ENCODE measurements at places on chromosomes 2 and 18.
A peak's percentile ranks its signal among the peaks of the same experiment; 100 is the strongest.

DNA sequence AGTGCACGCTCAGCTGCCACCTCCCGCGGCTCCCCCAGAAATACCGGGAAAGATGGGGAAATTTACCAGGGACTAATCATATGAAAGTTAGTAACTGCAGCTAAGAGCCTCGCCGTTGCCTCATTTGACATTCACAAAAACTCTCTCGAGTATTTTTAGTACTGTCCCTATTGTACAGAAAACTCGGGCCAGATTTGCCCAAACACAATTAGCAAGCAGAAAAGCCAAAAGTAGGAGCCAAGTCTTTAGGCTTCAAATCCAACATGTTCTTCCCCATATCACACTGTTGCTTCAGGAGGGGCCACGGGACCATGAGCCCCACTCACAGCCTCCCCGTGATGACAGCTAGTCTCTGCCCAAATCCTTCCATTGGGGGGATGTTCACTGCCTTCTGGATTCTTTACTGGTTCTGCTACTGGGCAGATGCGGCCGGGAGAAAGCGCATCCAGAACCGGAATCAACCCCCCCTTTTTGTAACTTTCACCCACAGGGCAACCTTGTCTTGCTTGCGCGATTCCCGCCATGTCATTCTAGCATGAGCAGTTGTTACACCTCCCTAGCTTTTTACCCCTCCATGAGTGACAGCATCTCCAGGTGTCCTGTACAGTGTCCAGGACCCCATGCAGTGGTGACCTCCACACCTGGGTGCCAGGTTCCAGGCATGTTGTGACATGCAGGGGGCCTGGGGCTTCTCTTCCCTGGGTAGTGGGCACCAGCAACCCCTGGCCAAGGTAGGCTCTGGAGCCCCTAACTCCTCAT lies 35.2 kb downstream of the CENPO start:
- peaks cover 8% of the 10 kb centered on the region for H3K36me3 ChIP-seq
- H3K27ac ChIP-seq, result no peak overlapping the region
- DNase-seq, result no peak
- H3K4me3 ChIP-seq, result no peak overlapping the region
- no peaks in the 10 kb centered on the region for H3K27me3 ChIP-seq

- no peaks in the 10 kb centered on the region for H3K27me3 ChIP-seq
- H3K27ac ChIP-seq, result no peak overlapping the region
- no peaks in the 10 kb centered on the region for H3K36me3 ChIP-seq
Observed at GRCh38 chr2:168614172-168615018, 158.3 kb downstream of the CERS6 start.

- no peaks in the 10 kb centered on the region for H3K27me3 ChIP-seq
- no peak overlapping the region for H3K27ac ChIP-seq
- H3K4me1 ChIP-seq, result no peaks in the 10 kb centered on the region
- DNase-seq, result no peak
- no peak overlapping the region for H3K4me3 ChIP-seq
- no peaks in the 10 kb centered on the region for H3K36me3 ChIP-seq
Observed at GRCh38 chr2:167697948-167698347, 549.4 kb downstream of the STK39 start.

DNA sequence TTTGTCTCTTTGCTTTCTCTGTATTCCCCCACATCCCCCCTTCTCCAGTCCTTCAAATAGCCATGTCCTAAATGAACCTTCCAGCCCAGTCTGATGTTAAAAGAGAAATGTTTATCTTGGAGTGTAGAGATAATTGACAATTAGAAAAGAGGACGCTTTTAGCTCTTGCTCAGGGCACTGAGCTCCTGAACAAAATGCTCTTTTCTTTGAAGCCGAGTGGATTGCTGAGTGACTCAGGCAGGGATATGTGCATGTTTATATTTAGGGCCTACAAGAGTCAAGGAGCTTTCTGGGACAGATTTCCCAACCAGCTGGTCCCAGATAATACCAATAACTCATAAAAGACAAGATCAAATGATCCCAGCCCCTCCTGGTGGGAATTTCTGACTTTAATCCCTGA lies 88.0 kb upstream of the SETBP1 start:
- no peaks in the 10 kb centered on the region for H3K4me1 ChIP-seq
- no peaks in the 10 kb centered on the region for H3K27me3 ChIP-seq
- DNase-seq, result no peak
- H3K36me3 ChIP-seq, result no peaks in the 10 kb centered on the region
- H3K4me3 ChIP-seq, result no peak overlapping the region
- H3K27ac ChIP-seq, result no peak overlapping the region

DNA sequence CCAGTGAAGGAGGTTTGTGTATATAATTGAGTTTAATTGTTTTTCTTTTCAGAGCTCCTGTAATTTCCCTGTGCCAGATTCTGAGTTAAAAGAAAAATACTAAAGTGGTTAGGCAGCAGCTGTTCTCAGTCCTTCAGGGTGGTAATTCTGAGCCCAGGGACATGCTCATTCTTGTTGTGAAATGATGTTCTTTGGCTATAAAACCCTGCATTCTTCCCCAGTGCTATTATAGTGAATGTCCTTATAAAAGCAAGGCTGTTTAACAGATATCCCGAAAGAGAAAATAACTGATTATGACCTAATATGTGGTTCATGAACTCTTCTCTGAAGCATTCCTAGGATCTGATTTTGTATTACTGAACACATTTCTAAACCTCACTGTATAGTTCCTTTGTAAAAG lies 34.0 kb downstream of the ADAM23 start:
- no peaks in the 10 kb centered on the region for H3K36me3 ChIP-seq
- peaks cover 9% of the 10 kb centered on the region for H3K4me1 ChIP-seq
- H3K4me3 ChIP-seq, result no peak overlapping the region
- no peak overlapping the region for H3K27ac ChIP-seq

- no peak overlapping the region for H3K27ac ChIP-seq
- no peak overlapping the region for H3K4me3 ChIP-seq
- H3K27me3 ChIP-seq, result no peaks in the 10 kb centered on the region
- H3K36me3 ChIP-seq, result no peaks in the 10 kb centered on the region
- no peak for DNase-seq
Observed at GRCh38 chr2:101689114-101689825, 8.2 kb upstream of the MAP4K4 start.

DNA sequence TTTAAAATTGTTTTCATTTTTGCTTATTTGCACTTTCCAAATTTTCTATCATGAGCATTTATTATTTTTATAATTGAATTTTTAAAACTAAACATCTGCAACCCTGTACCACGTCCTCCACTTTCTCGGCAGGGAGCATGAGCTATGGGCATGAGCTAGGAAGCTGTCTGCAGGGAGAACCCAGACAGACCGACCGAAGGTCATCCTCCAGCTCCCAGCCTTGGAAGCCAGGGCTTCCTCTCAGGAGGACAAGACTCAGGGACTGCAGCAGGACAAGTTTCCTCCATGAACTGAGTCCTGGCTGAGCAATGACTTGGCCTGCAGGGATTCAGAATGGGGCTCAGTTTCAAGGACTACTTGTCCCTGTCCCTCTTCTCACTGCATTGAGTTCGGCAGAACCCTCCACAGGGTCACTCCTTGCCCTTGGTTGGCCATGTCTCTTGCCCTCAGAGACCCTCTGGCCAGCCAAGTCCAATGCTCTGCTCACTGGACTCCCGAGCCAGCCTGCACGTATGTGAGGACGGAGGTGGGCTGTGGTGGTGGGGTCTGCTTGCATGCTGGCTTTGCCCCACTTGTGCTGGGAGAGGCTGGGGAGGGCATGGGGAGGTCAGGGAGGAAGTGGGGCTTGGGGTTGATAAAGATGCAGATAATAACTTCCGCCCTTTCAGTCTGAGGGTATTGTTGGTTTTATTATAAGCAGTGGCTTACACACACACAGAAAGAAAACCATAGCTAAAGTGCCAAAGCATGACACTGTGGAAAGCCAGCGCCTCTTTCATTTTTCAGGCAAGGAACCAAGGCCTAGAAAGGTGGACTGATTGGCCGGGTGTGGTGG lies 6.6 kb downstream of the NMUR1 start:
- no peaks in the 10 kb centered on the region for H3K4me1 ChIP-seq
- H3K27me3 ChIP-seq, result no peaks in the 10 kb centered on the region
- H3K27ac ChIP-seq, result no peak overlapping the region
- H3K36me3 ChIP-seq, result no peaks in the 10 kb centered on the region
- no peak for DNase-seq

- no peak overlapping the region for H3K4me3 ChIP-seq
- no peak overlapping the region for H3K27ac ChIP-seq
- DNase-seq, result no peak
Observed at GRCh38 chr2:134398300-134398699, 144.4 kb downstream of the MGAT5 start.

DNA sequence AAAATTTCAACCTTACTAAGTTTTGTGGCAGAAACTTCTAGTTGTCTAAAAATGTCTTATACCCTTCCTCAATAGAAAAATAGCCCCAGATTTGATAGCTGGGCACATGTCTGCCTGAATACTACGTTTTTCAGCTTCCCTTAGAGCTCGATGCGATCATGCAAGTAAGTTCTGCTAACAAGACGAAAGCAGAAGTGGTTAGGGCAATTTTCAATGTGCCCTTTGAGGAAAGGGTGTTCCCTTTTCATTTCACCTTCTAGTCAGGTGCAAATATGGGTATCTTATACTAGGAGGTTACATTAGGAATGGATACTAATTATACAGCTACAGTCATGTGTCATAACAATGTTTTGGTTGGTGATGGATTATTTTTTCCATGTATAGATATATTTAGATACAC lies 1572.1 kb upstream of the LRRTM1 start:
- H3K4me1 ChIP-seq, result no peaks in the 10 kb centered on the region
- H3K4me3 ChIP-seq, result no peak overlapping the region
- no peaks in the 10 kb centered on the region for H3K27me3 ChIP-seq
- H3K27ac ChIP-seq, result no peak overlapping the region
- no peaks in the 10 kb centered on the region for H3K36me3 ChIP-seq

- H3K4me3 ChIP-seq, result no peak overlapping the region
- DNase-seq, result no peak
- no peaks in the 10 kb centered on the region for H3K27me3 ChIP-seq
- no peak overlapping the region for H3K27ac ChIP-seq
- H3K4me1 ChIP-seq, result no peaks in the 10 kb centered on the region
Observed at GRCh38 chr2:60118061-60118460, 435.4 kb downstream of the BCL11A start.

DNA sequence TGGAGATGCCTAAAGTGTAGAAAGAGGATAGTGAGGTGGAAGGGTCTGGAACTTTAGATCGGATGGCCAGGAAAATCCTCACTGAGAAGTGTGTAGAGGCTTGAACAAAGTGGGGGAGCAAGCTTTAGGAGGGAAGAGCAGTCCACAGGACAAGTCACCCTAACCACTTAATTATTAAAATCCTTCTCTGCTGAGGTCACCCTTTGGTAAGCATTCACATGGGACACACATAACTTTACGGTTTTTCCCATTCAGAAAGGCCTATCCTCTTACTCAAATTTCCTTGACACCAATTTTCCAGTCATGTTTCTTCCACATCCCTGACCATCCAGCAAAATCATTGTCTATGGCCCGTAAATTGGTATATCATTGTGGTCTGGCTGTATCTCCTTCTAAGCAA lies 31.0 kb upstream of the ZEB2 start:
- H3K4me1 ChIP-seq, result peaks cover 10% of the 10 kb centered on the region
- DNase-seq, result no peak
- no peak overlapping the region for H3K27ac ChIP-seq
- H3K27me3 ChIP-seq, result no peaks in the 10 kb centered on the region
- no peak overlapping the region for H3K4me3 ChIP-seq

GRCh38 chr2:96913398-96914202 lies 43.7 kb upstream of the SEMA4C start:
- H3K4me3 ChIP-seq, result no peak overlapping the region
- no peak overlapping the region for H3K27ac ChIP-seq
- H3K36me3 ChIP-seq, result no peaks in the 10 kb centered on the region

GRCh38 chr2:212245880-212246279 lies 292.7 kb downstream of the ERBB4 start:
- H3K36me3 ChIP-seq, result no peaks in the 10 kb centered on the region
- no peaks in the 10 kb centered on the region for H3K4me1 ChIP-seq
- H3K27ac ChIP-seq, result no peak overlapping the region
- H3K27me3 ChIP-seq, result no peaks in the 10 kb centered on the region
- no peak overlapping the region for H3K4me3 ChIP-seq

GRCh38 chr2:240421381-240421780 lies 14.1 kb upstream of the GPC1 start:
- H3K27me3 ChIP-seq, result peaks cover 11% of the 10 kb centered on the region
- H3K4me1 ChIP-seq, result no peaks in the 10 kb centered on the region
- H3K27ac ChIP-seq, result no peak overlapping the region
- no peaks in the 10 kb centered on the region for H3K36me3 ChIP-seq

DNA sequence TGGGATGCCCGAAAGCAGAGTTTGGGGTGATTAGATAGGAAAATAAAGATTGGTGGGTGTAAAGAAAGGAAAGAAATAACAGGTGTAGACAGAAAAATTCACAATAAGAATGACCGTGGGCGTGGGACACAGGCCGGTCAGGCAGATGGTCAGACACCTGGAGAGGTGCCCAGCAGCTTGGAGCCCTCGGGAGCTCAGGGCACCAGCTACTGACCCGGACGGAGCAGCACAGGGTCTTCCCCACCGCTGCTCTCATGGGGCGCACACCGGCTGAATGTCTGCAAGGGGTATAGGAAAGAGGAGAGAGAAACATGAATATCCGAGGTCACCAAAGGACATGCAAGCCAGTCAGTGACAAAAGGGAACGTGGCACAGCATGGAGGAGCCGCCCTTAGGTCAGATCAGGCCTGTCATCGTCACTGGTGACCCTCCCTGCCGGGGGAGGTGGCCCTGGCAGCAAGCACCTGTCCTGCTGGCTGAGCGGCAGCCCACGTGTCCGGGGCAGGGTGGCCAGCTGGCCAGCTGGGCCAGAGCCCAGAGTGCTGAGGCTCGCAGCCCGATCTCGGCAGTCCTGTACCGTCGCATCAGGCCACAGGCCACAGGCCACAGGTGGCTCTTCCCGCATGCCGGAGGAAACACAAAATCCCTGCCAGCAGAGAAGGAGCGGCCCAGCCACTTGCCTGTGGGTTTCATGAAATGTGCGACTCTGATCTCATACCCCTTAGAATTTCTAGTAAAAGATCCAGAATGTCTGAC lies 112.0 kb upstream of the NDUFV2 start:
- no peak overlapping the region for H3K27ac ChIP-seq
- H3K27me3 ChIP-seq, result no peaks in the 10 kb centered on the region
- no peak overlapping the region for H3K4me3 ChIP-seq
- no peaks in the 10 kb centered on the region for H3K36me3 ChIP-seq

DNA sequence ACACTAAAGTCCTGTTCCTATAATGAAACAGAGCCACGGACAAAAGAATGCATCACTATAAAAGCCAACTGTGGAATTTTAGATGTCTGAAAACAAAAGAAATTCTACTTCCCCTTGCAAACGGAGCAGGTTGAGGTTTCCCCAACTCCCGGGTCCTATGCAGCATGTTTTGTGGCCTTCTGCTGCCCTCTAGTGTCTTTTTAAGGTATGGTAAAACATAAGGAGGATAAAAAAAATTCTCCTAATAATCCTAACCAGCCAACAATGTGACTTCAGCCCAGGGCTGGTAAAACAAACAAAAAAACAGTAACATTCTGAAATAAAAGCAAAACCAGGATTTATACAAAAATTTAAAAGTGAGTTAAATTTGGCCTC lies 539.5 kb downstream of the NRXN1 start:
- peak overlapping the region; percentile 13 for H3K27ac ChIP-seq
- H3K4me1 ChIP-seq, result peaks cover 22% of the 10 kb centered on the region

- no peaks in the 10 kb centered on the region for H3K36me3 ChIP-seq
- no peak for DNase-seq
- no peak overlapping the region for H3K27ac ChIP-seq
- peaks cover 7% of the 10 kb centered on the region for H3K4me1 ChIP-seq
- H3K27me3 ChIP-seq, result no peaks in the 10 kb centered on the region
- no peak overlapping the region for H3K4me3 ChIP-seq
Observed at GRCh38 chr18:58896268-58896667, 31.6 kb downstream of the ZNF532 start.
